ENCODE measurements at places on chromosomes 12 and 14.

GRCh38 chr14:75023108-75023507 is 20.4 kb downstream of the EIF2B2 start:
- DNase-seq, result no peak

DNA sequence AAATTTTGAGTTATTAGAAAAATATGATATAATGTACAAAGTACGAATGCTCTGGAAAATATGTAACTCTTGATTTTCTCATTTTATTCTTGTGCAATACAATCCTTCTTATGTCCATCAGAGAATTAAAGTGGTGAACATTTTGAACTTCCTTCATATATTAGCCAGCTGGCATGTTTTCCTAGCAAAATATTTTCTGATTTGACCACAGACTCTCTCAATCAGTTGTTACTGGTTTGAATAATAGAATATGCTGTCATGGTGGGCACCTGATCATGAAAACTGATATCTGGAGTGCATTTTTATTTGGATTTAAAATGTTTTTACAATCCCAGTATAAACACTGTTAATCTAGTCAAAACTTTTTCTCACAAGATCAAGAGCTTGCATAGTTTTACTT is 24.2 kb downstream of the PARPBP start:
- no peak for DNase-seq

DNA sequence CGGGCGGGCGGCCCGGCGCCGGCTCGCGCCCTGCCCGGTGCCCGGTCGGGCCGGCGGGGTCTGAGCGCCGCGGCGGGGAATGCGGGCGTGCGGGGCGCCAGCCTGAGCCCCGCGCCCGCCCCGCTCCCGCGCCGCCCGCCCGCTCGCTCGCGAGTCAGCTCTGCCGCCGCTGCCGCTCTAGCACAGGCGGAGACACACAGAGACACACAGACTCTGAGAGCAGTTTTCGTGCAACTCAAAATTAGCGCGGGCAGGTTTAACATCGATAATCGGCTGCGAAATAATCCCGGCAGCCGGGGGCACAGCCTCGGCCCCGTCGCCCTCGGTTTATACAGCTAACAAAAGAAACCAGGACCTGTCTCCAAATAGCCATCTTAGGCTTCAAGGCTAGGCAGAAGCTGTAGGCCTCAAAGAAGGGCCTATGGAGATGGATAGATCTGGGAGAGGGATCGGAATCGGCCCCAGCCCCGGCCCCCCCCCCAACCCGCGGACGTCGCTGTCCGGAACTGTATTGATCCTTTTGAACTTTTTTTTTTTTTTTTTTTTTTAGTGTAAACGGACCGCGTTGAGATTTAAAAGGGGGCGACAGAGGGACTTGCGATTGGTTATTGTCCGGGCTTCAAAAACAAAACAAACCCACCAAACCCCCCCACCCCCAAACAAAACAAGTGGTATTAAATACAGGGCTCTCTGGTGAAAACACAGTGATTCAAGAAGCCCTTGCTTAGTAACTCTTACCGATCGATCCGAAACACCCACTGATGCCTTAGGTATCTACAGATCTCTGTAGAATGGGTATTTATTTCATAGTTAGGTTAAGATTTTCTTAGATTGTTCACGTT is 1.1 kb downstream of the ARID2 start:
- peak; percentile 40 for DNase-seq

DNA sequence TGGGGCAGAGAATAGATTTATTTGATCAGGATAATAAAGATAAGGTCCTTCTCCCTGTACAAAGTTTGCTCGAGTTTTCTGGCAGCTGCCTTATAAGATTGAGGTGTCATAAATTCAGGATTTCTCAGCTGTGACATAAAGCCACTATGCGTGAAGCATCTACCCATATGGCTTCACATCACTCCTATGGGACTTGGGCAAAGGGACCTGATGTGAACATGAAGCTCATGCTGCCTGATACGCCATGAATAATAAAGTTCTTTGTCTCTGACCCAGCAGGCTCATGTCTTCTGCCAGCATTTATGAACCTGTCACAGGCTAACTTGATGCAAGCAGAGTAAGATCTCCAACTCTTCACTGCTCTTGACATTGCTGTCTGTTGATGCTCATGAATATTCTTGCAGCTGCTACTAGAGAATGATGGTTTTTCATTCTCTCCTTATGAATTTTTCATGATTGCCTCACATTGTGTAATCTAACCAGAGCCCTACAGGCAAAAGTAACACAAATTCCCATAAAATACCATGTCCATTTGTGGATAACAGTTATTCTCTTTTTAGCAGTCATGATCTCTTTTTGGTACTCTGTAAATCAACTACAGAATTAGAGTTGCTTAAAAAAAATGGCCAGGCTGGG is 49.0 kb upstream of the CPNE8 start:
- DNase-seq, result no peak

GRCh38 chr14:20723488-20723887 is 22.2 kb upstream of the EDDM3A start:
- no peak for DNase-seq

- no peak for DNase-seq
These were observed 102.5 kb upstream of the BBS10 start for GRCh38 chr12:76450690-76451089.

- DNase-seq, result no peak
These were observed 180.5 kb downstream of the PRKCH start for GRCh38 chr14:61501714-61502458.

DNA sequence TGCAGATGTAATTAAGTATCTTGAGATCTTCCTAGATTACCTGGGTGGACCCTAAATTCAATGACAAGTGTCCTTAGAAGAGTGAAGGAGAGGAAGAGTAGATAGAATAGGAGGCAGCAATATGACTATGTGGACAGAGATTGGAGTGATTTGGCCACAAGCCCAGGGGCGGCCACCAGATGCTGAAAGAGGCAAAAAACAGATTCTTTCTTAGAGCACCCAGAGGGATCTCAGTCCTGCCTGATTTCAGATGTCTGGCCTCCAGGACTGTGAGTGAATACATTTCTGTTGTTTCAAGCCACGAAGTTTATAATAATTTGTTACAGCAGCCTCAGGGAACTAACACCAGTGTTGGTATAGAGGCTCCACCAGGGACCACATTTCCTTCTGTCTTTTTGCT is 67.3 kb downstream of the DACT1 start:
- DNase-seq, result no peak

DNA sequence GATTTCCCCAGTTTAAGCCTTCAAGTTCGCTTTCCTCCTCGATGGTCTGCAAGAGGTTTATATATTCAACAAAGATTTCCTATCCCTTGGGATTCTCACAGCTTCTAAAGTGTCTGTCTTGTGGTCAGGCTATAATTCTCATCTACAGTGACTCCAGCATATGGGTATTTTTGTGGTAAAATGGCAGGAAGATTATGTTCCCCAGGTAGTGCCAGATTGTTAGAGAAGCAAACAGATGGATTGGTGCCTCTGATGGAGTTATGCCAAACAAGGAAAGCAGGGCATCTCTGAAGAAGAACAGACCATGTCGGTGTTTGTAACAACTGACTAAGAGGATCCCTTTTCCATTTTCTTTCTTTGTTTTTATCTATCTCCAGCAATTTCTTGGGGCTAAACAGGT is 5.5 kb upstream of the CCDC175 start:
- no peak for DNase-seq

Measured in stimulated activated CD8-positive, alpha-beta memory T cell treated with anti-CD3 and anti-CD28 coated beads, Interleukin-7, amount 100 ng/mL, for 48 hours (primary cell).